ENCODE measurements at places on chromosomes 7 and 10. TPM values are rescaled to one million over a fixed set of nuclear protein-coding genes. Genes with fewer than 3 reads are reported as not detected.

The MDFIC gene
- 5.0 TPM for polyA plus RNA-seq

GRCh38 chr10:10149899-10150298, 867.8 kb upstream of the CELF2 start:
- no peaks in the 10 kb centered on the region for H3K27me3 ChIP-seq
- H3K27ac ChIP-seq, result no peak overlapping the region
- H3K4me3 ChIP-seq, result no peak overlapping the region

The NRCAM gene
- 1.1 TPM for polyA plus RNA-seq

- H3K36me3 ChIP-seq, result peaks cover 70% of the 10 kb centered on the region
- no peak overlapping the region for H3K4me3 ChIP-seq
- peaks cover 4% of the 10 kb centered on the region for H3K4me1 ChIP-seq
- DNase-seq, result peak; percentile 37
- H3K27ac ChIP-seq, result no peak overlapping the region
Measured at GRCh38 chr7:19051767-19052375, 65.6 kb downstream of the TWIST1 start.

GRCh38 chr10:11646450-11646849, 35.0 kb upstream of the USP6NL start:
- no peaks in the 10 kb centered on the region for H3K4me1 ChIP-seq
- H3K27me3 ChIP-seq, result no peaks in the 10 kb centered on the region
- H3K4me3 ChIP-seq, result no peak overlapping the region
- no peak for DNase-seq
